ENCODE measurements at places on chromosomes 2 and 18.

DNA sequence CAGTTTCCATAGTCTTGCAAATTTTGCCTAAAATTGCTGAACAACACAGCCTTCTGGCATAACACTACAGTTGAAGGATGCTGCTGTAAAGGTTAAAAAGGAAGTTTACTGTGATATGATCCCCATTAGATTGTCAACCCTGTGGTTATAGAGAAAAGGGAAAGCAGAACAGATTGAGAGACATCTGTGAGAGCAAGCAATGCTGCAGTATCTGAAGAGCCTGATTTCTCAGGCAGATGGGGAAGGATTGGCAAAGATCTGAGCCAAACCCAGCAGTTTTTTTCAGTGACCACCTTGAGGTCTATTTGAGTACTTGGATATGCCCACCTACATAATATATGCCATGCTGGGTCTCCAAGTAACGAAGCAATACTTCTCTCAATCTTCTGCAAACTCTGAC is 8.5 kb upstream of the ST8SIA3 start:
- no peak for DNase-seq

- DNase-seq: no peak
These were observed 1075.4 kb upstream of the ZEB2 start for GRCh38 chr2:145595296-145595695.

DNA sequence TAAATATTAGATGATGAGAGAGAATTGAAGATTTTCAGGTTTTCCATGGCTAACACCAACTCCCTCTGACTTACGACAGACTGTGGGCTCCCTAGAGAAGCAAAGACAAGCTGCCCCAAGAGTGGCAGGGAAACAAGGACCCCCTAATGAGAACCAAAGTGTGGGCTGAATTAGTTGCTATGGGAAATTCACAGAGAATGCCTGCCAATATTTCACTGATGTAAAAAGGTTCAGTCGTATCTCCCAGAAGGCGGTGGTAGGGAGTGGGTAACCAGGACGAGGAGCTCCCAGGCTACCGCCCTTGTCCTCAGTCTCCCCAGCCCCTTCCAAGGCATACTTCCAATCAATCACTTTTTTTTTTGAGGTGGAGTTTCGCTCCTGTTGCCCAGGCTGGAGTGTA is 113.6 kb downstream of the LAMA1 start:
- DNase-seq: no peak

DNA sequence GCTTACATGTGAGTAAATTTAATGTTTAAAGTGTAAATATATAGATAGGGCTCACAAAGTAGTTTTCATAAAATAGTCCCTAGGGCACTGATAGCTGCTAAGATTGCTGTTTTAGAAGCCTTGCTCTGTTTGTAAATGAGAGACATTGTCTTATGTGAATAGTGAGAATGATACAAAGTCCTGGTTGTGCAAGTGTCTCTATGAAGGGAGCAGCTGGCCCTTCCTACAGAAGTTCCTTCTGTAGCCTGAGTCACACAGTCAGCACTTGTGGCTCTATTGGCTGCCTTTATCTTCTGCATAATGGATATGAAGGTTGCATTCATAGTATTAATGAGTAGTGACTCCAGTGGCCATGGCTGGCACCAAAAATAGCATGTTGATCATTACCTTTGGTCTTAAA is 279.7 kb downstream of the OSR1 start:
- DNase-seq: no peak

DNA sequence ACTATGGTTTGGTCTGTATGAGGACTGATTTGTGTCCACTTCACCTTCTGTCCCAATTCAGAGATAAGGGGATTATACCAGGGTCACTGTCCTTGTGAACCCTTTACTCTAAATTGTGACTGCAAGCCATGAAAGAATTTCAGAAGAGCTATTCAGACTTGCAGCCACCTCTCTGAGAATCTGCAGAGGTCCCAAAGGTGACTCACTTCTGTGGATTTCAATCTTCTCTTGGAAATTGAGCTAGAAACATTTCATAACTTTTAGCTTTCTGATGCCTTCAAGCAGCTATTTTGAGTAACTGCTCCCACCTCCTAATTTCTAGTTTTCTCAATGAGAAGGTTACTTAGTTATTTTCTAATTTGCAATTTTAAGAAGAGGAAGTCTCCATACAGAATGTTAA is 1242.4 kb upstream of the ACVR2A start:
- no peak for DNase-seq

DNA sequence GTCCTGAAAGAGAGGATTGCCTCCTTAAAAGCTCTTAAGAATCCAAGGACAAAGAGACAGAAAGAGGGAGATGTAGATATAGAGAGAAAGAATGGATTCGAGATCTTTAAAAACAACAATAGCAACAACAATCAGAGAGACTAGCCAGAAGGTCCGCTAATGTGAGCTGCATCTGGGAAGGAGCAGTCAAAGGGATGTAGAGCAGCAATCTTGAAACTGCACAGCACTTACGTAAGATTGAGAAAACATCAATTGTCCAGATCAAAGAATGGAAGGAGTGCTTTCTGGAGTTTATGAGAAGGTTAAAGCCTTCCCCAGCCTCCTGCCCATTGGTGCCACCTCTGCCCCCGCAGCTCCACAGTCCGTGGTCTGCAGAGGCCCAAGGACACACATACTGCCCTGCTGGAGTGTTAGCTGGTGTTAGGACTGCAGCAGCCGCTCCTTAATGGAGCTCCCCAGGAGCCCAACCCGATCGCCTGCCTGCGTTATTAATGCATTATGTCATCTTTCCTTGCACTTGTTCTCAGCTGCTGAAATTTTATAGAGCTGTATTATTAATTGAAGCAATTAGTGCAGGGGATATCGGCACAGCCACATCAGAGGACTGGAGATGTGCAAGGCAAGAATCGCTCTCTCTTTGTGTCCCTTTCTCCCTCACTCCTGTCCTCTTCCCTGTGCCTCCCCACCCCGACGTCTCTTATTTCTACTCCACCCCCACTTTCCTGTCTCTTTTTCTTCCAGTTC is 94.2 kb upstream of the STPG4 start:
- no peak for DNase-seq

DNA sequence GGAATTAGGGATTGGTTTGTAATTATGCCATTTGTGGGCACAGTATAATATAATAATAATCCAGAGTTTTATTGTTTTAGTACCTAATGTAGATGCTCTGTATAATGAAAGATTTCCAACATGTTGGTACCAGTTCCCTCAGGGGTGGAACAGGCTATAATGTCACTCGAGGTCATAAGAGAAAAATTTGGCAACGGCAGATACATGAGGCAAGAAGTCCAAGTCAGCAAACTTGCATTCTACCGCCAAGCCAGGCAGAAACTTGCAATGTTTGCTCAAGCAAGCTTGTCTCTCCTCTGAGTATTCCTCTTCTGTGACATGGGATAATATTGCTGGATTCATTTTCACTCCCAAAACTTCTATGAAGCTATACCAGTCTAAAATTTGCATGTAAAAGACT is 520.0 kb upstream of the SALL3 start:
- no peak for DNase-seq

- DNase-seq: no peak
These were observed 40.5 kb downstream of the FAM168B start for GRCh38 chr2:131052741-131053263.

- DNase-seq: no peak
These were observed 28.4 kb upstream of the GTF2A1L start for GRCh38 chr2:48589170-48589767.

GRCh38 chr2:16625759-16626158 is 39.9 kb downstream of the CYRIA start:
- DNase-seq: no peak

DNA sequence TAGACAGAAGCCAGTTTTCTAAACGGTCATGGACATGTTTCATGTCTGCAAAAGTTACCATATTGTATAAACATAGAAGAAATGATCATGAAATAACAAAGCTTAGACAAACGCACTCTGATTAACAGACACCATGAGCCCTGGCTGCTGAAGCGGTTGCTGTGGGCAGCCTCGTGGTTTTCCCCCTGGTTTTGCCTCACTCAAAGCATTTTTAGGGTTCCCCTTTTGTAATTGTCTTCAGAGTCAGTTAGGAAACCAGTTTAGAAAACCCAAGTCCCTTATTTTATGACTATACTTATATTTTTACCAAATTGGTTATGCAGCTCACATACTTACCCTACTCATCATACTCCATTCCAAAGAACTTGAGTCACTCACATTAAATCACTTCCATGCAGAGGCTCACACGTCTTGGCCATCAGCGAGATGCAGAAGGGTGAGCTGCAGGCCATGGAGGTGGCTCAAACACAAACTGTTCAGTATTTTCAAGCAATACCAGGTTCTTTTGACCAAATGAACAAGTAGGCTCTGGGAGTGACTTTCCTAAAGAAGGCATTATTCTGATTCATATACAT is 105.6 kb upstream of the SALL3 start:
- DNase-seq: no peak

Measured in stimulated activated CD4-positive, alpha-beta T cell treated with anti-CD3 and anti-CD28 coated beads, Interleukin-1b, Interleukin-23, amount 100 ng/mL, for 1 hour (primary cell).